ENCODE measurements at places on chromosomes 11 and 22.

GRCh38 chr11:69497221-69497787 lies 15.8 kb downstream of the LINC01488 start:
- peak; percentile 79 for DNase-seq

DNA sequence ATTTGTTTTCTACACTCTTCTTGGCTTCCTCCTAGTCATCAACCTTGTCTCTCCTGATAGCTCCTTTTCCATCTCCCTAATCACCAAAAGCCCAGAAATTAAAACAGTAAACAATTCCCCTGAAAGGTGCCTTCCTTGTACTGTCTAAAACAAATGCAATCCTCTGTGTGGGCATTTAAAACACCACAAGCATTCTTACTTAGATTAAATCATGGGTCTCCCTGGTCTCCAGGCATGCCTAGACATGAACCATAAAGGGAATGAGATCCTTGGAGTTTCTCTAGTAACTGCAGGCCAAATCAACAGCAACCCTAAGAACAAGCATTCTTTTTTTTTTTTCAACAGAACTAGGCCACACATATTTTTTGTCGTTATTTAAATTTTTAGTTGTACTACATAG lies 1.9 kb downstream of the BTG4 start:
- DNase-seq = peak; percentile 71

- DNase-seq = no peak
These were observed 105.3 kb upstream of the E2F8 start for GRCh38 chr11:19345848-19346681.

DNA sequence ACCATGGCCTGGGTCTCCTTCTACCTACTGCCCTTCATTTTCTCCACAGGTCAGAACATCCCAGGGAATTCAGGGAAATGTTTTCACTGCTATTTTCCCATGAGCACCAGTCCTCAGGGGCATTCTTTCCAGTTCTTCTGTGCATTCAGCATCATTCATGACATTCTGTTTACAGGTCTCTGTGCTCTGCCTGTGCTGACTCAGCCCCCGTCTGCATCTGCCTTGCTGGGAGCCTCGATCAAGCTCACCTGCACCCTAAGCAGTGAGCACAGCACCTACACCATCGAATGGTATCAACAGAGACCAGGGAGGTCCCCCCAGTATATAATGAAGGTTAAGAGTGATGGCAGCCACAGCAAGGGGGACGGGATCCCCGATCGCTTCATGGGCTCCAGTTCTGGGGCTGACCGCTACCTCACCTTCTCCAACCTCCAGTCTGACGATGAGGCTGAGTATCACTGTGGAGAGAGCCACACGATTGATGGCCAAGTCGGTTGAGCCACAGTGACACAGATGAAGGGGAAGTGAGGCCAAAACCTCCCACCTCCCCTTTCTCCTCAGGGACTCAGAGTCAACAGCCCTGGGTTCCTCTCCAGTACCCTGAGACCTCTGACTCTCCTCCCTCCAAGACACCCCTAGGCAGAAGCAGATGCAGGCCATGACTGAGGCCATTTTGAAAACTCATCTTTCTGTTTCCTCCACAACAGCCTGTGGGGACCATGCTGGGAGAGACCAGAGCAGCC lies 15.9 kb upstream of the IGLL5 start:
- DNase-seq = no peak

GRCh38 chr11:85941380-85941973 lies 86.3 kb downstream of the CCDC83 start:
- peak; percentile 64 for DNase-seq

- peak; percentile 45 for DNase-seq
These were observed 17.6 kb upstream of the LIN7C start for GRCh38 chr11:27524155-27524554.

GRCh38 chr11:2252018-2252417 lies 18.4 kb downstream of the ASCL2 start:
- no peak for DNase-seq

DNA sequence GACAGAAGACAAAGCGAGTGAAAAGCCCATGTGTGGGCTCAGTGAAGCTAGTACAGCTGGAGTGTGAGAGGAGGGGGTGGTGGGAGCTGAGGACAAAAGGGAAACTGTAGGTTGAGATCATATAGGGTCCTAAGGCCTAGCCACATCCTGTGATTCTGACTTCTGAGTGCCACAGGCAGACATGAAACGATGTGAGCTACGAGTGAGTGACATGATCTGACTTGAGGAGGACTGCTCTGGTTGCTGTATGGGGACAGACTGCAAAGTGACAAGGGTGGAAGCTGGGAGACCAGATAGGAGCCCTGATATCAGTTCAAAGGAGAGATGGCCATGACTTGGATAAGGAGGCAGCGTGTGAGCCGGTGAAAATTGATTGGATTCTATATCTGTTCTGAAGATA lies 85.4 kb downstream of the MICAL2 start:
- no peak for DNase-seq

Data from MCF 10A (cell line).